Stimulated activated CD8-positive, alpha-beta memory T cell treated with anti-CD3 and anti-CD28 coated beads, Interleukin-4, amount 100 ng/mL, for 24 hours (primary cell): ENCODE measurements at places on chromosomes 2 and 18.
A peak's percentile ranks its signal among the peaks of the same experiment; 100 is the strongest.

DNA sequence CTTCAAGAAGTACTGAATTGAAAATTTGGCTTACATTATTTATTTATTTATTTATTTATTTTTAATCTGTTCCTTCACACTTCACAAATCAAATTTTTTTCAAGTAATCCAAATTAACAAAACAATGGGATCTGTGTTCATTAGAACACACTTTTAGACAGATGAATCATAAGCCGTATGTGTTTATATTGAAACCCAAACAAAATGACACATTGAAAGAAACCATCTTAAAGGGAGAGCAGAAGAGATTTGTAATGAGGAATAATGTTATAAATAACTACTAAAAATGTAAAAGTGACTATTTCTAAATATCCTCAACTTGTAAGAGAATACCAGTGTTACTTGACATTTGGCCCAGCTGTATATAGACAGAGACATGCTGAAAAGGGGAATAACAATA, 991.0 kb upstream of the CHAC2 start:
- DNase-seq: no peak

DNA sequence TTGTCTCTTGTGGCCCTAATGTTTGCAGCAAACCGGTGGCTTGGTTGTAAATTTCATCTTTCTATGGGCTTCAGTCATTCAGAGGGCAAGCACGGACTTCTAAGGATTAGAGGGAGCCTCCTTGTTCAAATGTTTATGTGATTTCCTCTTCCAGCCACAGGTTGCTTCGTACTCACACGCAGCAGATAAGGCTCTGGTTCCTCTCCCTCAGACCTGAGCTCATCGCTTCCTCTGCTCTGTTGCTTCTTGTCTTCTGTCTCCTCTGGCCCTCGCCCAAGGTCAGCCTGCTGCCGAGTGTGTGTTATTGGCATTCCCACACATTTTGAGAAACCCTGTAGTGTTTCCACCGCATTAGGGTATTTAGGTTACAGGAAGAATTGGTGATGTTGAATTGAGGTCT, 44.0 kb downstream of the MYL12B start:
- no peak for DNase-seq

GRCh38 chr2:138741851-138742250, 38.3 kb downstream of the NXPH2 start:
- DNase-seq: no peak

- no peak for DNase-seq
Measured at GRCh38 chr2:154381931-154382794, 316.3 kb upstream of the KCNJ3 start.

DNA sequence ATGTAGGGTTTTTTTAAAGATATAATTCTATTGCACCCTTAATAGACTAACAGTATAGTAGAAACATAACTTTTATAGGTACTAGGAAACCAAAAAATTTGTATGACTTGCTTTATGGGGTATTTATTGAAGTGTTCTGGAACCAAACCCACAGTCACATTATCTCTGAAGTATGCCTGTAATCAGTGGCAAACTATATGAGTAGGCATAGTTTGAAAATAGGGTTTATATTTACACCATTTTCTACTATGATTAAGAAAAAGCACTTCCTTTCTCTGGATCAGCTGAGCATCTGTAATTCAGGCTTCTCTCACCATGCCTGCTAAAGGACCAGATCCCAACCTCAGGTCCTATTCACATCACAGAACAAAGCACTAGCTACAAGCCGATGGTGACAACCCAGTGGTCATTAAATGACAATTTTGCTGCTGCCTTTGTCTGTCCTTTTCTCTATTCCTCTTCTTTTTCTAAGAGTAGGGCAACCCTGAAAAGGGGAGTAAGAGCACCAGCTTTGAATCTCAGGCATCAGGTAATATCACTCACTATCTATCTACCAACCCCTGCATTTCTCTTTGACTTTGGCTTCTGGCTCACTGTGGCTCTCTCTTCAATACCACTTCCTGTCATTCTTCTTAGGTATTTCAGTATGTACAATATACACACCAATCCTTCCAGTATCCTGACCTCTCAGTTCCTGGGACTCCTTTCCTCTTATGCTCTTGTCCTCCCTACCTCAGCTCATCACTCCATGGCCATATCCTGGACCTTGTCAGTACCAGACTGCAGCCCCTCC, 14.4 kb downstream of the NEMP2 start:
- DNase-seq: no peak

DNA sequence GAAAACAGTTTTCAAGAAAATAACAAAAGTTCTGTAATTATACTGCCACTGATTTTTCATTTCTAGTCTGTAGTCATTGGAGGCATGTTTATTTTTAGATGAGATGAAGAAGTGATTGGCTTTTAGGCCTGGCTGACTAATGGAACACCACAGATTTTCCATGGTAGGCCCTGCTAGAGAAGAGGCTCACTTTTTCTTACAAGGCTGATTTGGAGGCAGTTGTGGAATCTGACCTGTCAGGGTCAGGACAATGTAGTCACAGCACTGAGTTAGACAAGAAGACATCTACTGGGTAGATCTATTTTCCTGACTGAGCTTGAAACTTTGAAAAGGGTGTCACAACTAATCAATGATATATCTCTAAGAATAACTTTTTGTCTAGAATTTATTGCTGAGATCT, 43.9 kb downstream of the KDM3A start:
- DNase-seq: no peak

DNA sequence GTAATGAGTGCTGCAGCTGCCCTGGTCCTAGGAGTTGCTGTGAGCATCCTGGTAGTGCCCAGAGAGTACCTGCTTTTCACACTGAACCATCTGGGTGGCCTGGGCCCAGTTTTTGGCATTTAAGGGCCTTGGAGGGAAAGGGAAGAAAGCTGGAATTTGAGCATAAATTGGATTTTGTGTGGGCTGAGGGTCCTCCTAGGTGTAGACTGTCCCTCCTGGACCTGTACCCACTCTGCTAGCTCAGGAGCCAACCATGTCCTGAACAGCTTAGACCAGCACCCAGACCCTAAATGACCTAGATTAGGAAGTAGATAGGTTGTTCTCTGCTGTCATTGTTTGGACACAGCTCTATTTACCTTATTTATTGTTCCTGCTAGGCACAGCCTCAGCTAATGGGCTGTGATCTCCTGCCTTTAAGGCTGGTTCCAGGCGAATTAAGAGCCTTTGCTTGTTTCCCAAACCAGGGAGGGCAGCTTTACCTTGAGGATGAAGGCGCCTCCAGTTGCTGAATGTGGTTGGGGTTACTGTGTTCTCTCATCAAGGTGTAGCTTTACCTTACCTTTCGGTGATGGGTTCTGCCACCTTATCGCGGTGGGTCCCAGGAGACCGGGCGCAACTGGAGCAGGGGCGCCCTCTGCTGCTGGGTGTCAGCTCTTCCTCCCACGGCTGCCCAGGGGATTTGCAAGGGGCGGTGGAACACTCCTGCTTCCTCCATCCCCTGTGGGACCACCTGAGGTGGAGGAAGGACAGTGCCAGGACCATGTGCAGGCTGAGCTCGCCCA, 34.4 kb downstream of the ITGA6 start:
- DNase-seq: peak; percentile 58

DNA sequence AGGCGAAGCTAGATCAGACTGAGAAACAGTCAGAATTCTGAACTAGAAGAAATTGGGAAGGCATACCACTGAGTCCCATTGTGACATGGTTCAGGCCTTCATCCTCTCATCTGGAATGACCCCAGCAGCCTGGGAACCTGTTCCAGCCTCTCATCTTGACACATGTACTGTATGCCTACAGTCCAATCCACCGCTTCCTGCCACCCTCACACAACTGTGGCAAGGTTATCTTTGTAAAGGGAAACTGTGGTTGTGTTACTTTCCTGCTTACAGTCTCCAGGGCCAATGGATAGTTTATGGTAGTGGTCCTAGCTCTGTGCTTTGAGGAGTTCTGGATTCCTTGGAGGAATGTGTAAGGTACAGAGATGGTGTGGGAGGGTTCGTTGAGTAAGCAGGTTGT, 296.9 kb upstream of the TRIB2 start:
- DNase-seq: no peak

GRCh38 chr2:239583879-239584859, 183.3 kb upstream of the HDAC4 start:
- no peak for DNase-seq

GRCh38 chr18:62556397-62556796, 33.6 kb downstream of the ZCCHC2 start:
- no peak for DNase-seq

DNA sequence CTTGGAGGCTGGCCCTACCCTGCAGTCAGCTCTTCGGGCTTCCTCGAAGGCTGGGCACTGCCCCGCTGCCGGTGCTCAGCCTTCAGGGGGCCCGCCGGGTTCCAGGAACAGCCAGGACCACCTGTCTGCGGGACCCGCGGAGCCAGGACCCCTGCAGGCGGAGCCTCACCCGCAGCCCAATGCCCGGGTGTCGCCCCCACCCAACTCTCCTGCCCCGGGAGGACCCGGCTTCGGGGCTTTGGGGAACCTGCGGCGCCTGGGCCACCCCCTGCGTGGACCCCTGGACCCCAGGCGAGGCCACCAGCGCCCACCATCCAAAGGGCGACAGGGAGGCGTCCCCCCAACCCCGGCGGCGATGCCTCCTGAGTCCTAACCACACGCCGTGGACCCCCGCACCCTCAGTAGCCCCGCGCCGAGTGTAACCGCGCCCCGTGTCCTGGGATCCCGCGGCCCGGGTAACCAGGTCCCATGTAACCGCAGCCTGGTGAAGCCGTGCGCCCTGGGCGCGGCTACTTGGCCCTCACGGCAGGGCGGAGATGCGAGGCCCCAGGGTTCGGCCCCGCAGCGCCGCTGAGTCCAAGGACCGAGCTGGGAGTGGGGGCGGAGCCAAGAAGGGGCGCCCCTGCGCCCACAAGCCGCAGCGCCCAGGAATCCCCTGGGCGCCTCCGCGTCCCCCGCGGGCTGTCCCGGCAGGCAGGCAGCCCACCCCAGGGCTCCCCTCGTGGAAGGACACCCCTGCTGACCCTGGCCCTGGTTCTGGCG, 11.0 kb upstream of the UBE2F start:
- no peak for DNase-seq

DNA sequence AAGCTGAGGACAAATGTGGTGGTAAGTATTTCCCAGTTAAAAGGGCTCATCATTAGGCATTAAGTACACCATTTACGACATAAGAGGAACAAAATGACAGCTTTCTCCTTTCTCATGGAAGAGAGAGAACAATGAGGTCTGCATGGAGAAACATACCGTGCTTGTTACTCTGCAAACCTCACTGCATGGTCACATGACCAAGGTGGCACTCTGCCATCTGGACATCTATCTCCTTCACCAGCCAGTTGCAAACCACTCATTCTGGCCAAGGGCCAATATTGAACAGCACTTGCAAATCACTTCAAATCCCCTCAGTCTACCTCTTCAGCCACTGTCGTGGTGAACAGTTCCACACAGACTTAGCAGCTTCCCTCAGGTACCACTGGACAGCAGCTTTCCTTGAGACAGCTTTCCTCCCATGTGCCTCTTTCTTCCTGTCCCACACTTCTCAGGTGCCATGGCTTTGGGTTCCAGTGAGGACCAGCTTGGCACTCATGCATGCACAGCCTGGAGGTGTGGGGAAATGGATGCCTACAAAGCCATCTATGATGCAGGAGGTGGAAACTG, 29.5 kb upstream of the DPP4 start:
- no peak for DNase-seq
